ENCODE measurements at places on chromosomes 1 and 21.

- DNase-seq, result no peak
Measured at GRCh38 chr1:18730321-18730720, 99.7 kb downstream of the PAX7 start.

DNA sequence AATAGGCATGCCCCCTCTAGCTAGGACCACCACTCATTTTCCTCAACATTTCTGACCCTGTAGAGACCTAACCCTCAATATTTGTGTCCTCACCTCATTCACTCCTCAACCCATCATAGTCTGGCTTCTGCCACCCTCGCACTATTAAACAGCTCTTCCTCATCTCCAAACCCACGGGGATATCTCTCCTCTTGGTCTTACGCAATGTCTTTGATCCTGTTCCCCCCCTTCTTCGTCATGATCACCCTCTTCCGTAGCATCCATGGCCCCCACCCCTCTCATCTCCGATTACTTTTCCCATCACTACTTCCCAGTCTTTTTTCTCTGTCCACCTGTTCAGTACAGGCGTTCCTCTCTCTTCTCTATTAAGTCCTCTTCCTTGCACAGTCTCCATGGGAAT is 51.7 kb upstream of the SPOCD1 start:
- DNase-seq, result no peak

GRCh38 chr1:240295811-240296210 is 204.1 kb downstream of the FMN2 start:
- DNase-seq, result no peak

DNA sequence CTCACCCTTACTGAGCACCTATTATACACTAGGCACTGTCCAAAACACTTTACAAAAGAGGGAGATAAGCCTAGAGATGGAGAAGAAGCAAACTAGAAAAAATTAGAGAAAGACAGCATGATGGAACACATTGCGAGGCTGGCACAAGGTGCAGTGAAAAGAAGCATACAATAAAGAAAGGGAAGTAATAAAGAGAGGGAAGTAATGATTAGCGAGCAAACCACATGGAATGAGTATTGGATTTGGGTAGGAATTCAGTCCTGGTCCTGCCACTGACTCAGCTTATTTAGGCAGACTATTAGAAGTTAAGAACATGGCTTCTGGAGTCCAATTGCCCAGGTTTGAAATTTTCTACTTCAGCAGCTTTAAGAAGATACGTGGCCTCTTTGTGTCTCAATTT is 32.6 kb upstream of the FNBP1L start:
- DNase-seq, result no peak

GRCh38 chr1:31036749-31037500 is 28.6 kb downstream of the PUM1 start:
- no peak for DNase-seq

- DNase-seq, result no peak
Measured at GRCh38 chr1:194341587-194341986, 1155.2 kb upstream of the B3GALT2 start.

GRCh38 chr1:25538191-25538767 is 5.1 kb upstream of the LDLRAP1 start:
- no peak for DNase-seq

DNA sequence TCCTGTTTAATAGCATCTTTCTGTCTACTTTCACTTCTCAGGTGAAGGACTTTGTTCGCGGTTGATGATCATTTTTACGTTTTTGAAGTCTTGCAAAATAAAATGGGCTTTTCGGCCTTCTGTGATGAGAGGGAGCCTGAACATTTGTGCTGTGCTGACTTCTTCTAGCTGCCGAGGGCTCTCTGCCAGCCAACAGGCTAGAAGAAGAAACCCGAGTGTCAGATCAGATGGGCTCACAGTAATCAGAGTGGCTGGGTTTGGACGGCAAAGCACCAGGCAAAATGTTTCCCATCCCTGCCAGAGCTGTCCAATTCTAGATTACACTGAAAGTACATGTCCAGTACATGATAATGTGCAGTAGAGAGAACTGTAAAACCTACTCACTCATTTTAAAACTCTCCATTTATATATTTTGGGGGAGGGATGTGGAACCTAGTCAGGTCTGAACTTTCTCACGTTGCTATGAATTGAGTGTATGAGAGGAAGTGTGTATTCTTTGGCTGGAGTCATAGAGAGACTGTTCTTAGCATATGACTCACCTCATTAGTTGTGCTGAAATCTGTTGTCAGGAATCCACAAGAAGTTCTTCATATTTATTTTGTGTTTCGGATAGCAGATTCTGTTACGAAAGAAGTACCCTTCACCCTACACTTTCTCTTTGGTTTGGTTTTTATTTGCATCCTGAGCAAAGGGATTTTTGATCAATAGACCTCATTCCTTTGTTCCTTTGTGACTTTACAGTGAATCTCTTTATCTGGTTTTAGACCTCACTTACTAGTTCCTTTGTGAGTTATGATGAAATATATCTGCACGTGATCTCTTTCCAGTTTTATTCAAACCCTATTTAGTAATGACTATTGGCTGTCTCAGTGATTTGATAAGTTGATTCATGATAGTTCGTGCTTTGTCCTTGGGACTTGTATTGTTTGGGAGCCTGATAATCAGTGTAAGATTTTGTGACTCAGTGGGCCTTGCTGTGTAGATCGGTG is 4.8 kb downstream of the ATP1A1 start:
- DNase-seq, result peak; percentile 48

GRCh38 chr1:13701271-13701640 is 1.3 kb downstream of the PRDM2 start:
- no peak for DNase-seq
